GM12878 (cell line): ENCODE measurements at places on chromosomes 11 and 22.

DNA sequence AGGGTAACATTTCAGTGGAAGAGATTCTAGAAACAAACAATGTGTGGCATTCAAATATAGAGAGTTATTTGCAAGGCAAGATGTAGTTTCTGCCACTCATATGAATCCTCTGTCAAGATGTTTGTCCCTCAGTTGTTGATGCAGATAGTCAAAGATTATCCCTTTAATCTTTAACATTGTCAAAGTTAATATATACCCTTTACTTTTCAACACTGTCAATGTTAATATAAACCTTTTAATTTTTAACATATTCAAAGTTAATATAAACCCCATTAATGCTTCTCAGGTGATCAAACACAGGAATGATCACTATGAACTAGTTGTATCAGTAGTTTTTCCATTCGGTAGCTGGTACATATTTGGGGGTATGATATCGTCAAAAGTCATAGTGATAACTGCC is 51.9 kb upstream of the PICALM start:
- H3K4me1 ChIP-seq = peaks cover 24% of the 10 kb centered on the region
- H3K27me3 ChIP-seq = no peaks in the 10 kb centered on the region
- H3K27ac ChIP-seq = no peak overlapping the region
- H3K36me3 ChIP-seq = no peaks in the 10 kb centered on the region

DNA sequence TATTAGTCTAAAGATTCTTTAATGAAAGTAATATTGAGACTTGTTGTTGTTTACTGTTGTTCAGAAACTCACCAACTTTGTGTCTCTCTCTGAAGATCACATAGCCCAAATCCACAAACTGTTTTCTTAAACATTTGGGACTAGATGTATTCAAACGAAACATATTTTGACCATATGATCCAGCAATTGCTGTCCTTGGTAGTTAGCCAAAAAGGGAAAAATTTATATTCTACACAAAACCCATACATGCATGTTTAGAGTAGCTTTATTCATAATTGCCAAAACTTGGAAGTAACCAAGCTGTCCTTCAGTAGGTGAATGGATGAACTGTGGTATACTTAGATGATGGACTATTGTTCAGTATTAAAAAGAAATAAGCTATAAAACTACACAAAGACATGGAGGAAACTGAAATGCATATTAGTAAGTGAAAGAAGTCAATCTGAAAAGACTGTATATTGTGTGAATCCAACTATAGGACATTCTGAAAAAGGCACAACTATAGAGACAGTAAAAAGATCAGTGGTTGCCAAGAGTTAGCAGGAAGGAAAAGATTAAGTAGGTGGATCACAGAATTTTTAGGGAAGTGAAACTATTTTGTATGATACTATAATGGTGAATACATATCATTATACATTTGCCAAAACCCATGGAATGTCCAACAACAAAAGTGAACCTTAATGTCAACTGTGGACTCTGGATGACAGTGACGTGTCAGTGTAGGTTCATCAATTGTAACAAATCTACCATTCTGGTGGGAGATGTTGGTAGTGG is 442.9 kb downstream of the INSC start:
- no peak for DNase-seq
- no peaks in the 10 kb centered on the region for H3K36me3 ChIP-seq
- no peak overlapping the region for H3K27ac ChIP-seq
- H3K4me3 ChIP-seq = no peak overlapping the region
- H3K27me3 ChIP-seq = no peaks in the 10 kb centered on the region

DNA sequence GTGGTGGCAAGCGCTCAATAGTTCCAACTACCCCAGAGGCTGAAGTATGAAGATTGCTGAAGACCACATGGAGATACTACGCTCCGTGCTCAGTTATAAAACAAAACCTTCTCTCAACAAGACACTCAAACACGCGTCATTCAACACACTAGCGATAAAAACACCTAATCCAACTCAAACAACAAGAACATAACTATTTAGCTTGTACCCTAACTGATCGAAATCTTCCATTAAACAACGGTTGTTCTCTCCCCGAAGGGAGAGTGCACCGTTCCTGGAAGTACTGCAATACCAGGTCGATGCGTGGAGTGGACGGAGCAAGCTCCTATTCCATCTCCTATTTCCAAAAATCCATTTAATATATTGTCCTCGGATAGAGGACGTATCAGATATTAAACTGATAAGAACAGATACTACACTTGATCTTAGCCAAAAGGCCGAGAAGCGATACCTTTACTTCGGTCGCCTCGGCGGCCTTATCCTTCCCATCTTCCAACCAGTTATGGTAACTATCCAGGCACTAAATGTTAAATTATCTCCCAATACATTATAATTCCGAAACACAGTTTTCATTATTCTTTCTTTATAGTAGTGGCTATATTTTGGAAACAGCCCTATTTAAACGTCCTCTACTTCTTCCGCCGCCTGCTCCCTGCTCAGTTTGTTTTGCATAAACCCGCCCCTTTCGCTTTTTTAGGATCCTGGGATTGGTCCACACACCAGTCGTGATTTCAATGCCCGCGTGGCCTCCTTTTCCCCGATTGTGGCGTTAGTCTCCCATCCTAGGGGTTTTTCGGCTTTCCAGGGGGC is 2.2 kb upstream of the WDR74 start:
- H3K4me1 ChIP-seq = peaks cover 7% of the 10 kb centered on the region
- H3K36me3 ChIP-seq = no peaks in the 10 kb centered on the region
- DNase-seq = peak; percentile 100
- peak overlapping the region; percentile 68; the same call in 1 of the 2 replicates for H3K4me3 ChIP-seq

- peak overlapping the region; percentile 87 for H3K4me3 ChIP-seq
- H3K4me1 ChIP-seq = peaks cover 37% of the 10 kb centered on the region
- DNase-seq = no peak
- H3K27ac ChIP-seq = peak overlapping the region; percentile 92
- no peaks in the 10 kb centered on the region for H3K27me3 ChIP-seq
- H3K36me3 ChIP-seq = peaks cover 5% of the 10 kb centered on the region
Observed at GRCh38 chr11:64802370-64803157, 450 bp downstream of the MAP4K2 start.

DNA sequence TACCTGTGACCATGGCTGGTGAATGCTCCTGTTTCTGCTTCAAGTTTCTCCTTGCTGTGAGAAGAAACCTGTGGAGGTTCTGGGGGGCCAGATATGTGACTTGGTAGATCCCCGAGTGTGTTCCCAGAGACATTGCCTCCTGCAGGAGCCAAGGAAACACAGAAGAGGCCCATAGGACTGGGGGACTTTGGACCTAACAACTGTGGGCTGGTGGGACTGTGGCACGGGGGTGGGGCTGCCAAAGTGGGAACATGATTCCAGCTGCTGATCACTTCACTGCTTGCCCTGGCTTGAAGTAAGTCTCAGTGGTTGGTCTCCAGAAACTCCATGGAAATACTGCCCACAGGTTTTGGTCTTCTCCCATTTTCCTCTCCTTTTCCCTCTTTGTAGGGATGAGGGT is 4.1 kb upstream of the NR1H3 start:
- no peak for DNase-seq
- H3K36me3 ChIP-seq = no peaks in the 10 kb centered on the region
- no peak overlapping the region for H3K4me3 ChIP-seq
- H3K27me3 ChIP-seq = no peaks in the 10 kb centered on the region

GRCh38 chr11:35391922-35392688 is 27.3 kb downstream of the SLC1A2 start:
- no peak overlapping the region for H3K27ac ChIP-seq
- H3K36me3 ChIP-seq = no peaks in the 10 kb centered on the region
- H3K4me3 ChIP-seq = peak overlapping the region; percentile 21; the same call in 1 of the 2 replicates
- H3K4me1 ChIP-seq = peaks cover 25% of the 10 kb centered on the region

DNA sequence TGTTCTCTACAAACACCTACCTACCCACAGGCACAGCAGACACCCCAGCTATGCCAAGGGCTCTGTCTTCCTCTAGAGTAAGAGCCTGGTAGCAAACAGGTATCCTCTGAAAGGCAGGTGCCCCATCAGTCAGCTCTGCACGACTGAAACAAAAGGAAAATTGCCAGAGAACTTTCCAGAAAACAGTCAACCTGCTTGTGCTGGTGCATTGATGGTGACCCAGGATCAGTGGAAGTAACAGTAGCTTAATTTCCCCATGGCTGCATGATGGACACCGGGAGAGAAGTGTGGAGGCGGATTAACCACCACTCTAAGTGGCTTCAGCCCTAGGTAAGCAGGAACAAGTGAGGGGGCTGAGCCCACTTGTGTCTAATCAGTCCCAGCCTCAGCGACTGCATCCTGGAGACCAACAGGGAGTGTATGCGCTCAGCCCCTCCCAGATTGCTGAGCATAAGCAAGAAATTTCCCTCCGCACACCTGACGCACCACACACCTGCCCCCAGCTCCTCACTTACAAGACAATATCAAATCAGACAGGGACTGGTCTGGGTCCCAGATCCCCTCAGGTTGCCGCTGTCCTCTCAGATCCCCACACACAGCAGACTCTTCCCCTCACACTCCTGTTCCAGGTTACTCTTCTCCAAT is 70.7 kb upstream of the IGLL5 start:
- H3K36me3 ChIP-seq = no peaks in the 10 kb centered on the region
- no peak overlapping the region for H3K27ac ChIP-seq
- no peaks in the 10 kb centered on the region for H3K27me3 ChIP-seq
- peaks cover 28% of the 10 kb centered on the region for H3K4me1 ChIP-seq

DNA sequence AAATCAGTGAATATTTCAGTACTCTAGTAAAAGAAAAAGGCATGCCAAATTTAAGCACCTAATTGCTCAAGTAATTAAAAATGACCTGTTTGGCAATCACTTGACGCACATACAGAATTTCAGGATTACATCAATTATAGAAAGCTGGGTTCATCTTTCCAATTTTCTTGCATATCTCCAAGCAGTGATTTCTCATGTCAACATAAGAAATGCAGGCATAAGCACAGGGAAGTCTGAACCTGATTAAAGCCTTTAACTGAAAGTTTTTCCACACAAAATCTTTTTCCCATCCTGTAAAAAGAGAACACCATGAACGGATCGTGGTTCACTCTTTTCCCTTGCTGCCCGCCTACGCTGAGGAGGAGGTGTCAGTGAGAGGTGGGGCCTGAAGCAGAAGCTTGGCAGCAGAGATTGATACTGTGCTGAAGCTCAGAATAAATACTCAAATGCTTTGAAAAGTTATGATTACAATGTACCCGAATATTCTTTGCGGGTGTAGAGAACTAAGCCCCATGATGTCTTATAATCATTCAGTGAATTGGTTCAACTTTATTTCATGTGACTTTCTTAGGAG is 704.1 kb upstream of the CCDC90B start:
- no peak overlapping the region for H3K27ac ChIP-seq
- H3K27me3 ChIP-seq = no peaks in the 10 kb centered on the region
- no peak overlapping the region for H3K4me3 ChIP-seq

- no peak overlapping the region for H3K4me3 ChIP-seq
- peak; percentile 16 for DNase-seq
- no peak overlapping the region for H3K27ac ChIP-seq
- no peaks in the 10 kb centered on the region for H3K36me3 ChIP-seq
Observed at GRCh38 chr11:133134314-133135173, 397.8 kb downstream of the OPCML start.

DNA sequence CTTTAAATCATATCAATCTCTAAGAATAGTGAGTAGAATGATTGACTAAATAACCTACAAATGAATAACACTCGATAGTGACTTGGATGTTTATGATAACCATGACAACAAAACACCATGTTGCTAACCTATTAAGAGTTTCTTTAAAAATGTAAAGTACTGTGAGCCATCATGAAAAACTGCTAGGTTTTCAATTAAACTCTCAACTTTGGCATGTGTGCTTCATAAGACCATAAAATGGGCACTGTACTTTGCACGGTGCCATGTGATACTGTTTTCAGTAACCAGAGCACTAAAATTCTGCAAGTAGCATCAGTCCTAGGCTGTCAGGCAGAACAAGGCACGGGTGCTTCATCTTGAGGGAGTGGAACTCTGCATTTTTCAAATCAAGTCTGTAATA is 96.2 kb upstream of the TRIM77 start:
- DNase-seq = no peak
- no peak overlapping the region for H3K4me3 ChIP-seq
- no peaks in the 10 kb centered on the region for H3K27me3 ChIP-seq
- no peak overlapping the region for H3K27ac ChIP-seq

DNA sequence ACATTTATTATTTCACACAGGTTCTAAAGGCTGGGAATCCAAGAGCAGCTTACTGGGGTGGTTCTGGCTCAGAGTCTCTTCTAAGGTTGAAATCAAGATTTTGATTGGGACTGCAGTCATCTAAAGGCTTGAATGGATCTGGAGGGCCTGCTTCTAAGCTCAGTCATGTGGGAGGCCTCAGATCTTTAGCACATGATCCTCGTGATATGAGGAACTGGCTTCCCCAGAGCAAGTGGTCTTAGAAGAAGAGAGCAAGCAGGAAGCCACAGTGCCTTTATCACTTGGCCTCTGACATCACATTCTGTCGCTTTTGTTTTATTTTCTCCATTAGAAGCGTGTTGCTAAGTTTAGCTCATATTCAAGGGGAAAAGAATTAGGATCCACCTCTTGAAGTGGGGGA is 88.9 kb downstream of the ARFGAP2 start:
- no peaks in the 10 kb centered on the region for H3K27me3 ChIP-seq
- H3K4me1 ChIP-seq = no peaks in the 10 kb centered on the region
- no peaks in the 10 kb centered on the region for H3K36me3 ChIP-seq

DNA sequence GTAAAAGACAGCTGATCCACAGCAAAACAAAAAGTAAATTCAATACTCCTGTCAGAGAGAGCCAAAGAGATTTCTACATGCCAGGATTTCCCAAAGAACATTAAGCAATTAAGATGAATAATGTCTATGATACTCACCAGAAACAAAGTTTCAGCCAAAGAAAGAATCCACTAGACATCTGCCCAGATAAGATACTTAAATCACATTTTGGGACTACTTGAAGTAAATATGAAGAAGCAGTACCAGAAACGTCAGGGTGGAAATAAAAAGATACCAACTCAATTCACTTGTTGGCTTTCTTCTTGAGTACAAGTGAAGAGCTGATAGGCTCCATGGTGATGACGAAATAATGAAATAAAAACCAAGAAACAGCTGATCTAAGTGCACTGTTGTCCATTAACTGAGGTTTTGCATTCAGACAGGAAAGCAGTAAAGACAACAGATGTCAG is 31.6 kb upstream of the ARHGAP32 start:
- H3K36me3 ChIP-seq = no peaks in the 10 kb centered on the region
- H3K4me3 ChIP-seq = no peak overlapping the region
- H3K4me1 ChIP-seq = no peaks in the 10 kb centered on the region
- DNase-seq = no peak
- H3K27me3 ChIP-seq = no peaks in the 10 kb centered on the region

GRCh38 chr11:32420937-32421901 is 14.1 kb downstream of the WT1 start:
- H3K27me3 ChIP-seq = peaks cover 10% of the 10 kb centered on the region
- H3K27ac ChIP-seq = no peak overlapping the region
- H3K36me3 ChIP-seq = no peaks in the 10 kb centered on the region
- peak; percentile 55 for DNase-seq

GRCh38 chr11:12091956-12092558 is 18.3 kb upstream of the MICAL2 start:
- H3K4me1 ChIP-seq = no peaks in the 10 kb centered on the region
- H3K27me3 ChIP-seq = no peaks in the 10 kb centered on the region
- no peaks in the 10 kb centered on the region for H3K36me3 ChIP-seq

- H3K36me3 ChIP-seq = no peaks in the 10 kb centered on the region
- no peaks in the 10 kb centered on the region for H3K4me1 ChIP-seq
- no peaks in the 10 kb centered on the region; the same call in 1 of the 2 replicates for H3K27me3 ChIP-seq
- H3K27ac ChIP-seq = no peak overlapping the region
- no peak overlapping the region for H3K4me3 ChIP-seq
Observed at GRCh38 chr11:94731880-94732601, 36.1 kb upstream of the AMOTL1 start.
